Cerebellar nuclear complex (tissue), 1 donor: ENCODE measurements at places on chromosomes 16 and 17.

- DNase-seq: no peak
These were observed 1.7 kb downstream of the DEXI start for GRCh38 chr16:10940501-10941079.

GRCh38 chr17:51354936-51355335, 94.6 kb downstream of the UTP18 start:
- peak; percentile 34 for DNase-seq

- no peak for DNase-seq
These were observed 19.6 kb upstream of the RIPOR1 start for GRCh38 chr16:67509016-67509415.

DNA sequence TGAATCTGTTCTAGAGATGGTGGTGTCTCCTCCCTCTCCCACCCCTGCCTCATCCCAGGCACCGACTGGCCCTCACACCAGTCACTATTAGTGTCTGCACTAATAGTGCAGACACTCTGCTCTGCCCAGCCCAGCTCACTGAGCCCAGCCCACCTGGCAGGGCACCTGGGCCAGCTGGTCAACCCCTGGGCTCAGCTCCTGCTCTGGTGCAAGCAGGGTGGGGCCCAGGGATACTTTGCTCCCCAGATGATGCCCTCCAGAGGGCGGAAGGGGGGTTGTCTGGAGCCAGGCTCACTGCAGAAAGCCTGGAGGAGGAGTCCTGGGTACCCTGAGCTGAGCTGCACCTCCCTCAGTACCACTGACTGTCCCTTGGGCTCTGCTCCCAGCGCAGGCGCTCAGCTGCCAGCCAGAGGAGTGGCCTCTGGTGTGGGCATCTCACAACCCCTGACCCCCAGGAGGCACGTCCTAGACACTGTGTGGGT, 14.5 kb downstream of the RAB11FIP4 start:
- DNase-seq: no peak

- no peak for DNase-seq
These were observed 41.8 kb downstream of the SCNN1B start for GRCh38 chr16:23343643-23344612.

- no peak for DNase-seq
These were observed 2.8 kb downstream of the HAGH start for GRCh38 chr16:1823821-1824220.

DNA sequence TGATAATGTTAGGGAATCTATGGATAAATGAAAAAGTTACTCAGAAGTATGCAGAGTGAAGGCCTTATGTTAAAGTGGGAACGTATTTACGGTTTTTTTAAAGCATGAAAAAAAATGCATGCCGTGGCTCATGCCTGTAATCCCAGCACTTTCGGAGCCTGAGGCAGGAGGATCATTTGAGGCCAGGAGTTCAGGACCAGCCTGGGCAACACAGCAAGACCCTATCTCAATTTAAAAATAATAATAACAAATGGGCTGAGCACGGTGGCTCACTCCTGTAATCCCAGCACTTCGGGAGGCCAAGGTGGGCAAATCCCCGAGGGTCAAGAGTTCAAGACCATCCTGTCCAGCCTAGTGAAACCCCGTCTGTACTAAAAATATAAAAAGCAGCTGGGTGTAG, 6.0 kb downstream of the POLR2A start:
- no peak for DNase-seq

DNA sequence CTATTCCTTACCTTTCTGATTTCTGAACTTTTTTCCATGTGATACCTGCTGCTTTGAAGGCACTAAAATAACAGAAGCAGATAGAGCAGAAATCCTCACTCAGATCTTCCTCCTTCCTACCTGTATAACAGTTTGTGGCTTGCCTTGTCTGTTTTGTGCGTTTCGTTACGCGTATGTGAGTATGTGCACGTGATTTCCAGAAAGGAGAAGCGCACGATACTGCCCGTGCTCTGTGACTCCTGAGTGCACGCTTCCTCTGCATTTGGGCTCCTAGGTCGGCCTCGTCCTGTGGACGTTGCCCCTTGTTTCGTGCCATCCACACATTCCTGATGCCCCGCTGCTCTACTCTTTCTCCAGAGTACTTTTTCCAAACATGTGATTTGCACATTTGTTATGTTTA, 4.1 kb downstream of the COX4I1 start:
- DNase-seq: no peak

- DNase-seq: no peak
These were observed 135.8 kb downstream of the USP31 start for GRCh38 chr16:23013484-23013883.

- DNase-seq: no peak
These were observed 17.7 kb downstream of the SLC7A5 start for GRCh38 chr16:87851601-87852000.

- no peak for DNase-seq
These were observed 16.3 kb downstream of the NACA2 start for GRCh38 chr17:61574542-61575351.

DNA sequence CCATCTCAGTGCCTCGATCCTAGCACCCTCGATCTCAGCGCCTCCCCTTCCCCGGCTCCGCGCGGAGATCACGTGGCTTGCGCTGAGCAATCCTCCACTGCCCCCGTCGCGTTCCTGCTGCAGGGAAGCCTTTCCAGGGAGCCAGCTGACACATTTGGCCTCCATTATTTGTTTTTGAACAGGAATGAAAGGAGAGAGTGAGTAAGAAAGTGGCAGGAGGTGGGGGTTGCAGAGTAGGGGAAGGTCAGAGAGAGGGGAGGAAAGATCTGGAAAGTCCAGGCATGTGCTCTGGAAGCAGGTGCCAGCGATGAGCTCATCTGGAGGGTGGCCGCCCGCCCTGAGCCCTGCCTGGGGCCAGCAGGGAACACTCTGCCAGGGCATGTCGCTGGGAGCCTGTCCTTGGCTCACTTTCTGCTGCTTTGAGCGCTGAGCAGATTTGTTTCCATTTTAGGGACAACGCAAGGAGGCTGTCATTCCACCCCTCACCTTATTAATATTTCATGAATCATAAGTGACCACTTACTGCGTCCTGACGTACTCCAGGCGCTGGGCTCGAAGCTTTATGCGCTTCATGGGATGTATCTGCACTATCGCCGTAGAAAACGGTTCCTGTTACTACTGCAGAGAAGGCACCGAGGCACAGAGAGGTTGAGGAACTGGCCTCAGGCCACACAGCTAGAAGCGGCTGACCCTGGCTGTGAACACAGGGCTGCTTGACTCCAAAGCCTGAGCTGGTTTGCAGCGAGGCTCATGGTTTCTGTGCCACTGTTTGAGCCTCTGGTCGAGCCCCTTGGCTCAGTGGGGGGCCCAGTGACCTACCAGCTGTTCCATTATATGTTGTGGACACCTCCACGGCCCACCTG, 283.1 kb downstream of the SEC14L1 start:
- peak; percentile 58 for DNase-seq

GRCh38 chr17:66054242-66054641, 137.7 kb downstream of the CEP112 start:
- DNase-seq: no peak

- no peak for DNase-seq
These were observed 61.4 kb downstream of the VAT1L start for GRCh38 chr16:77849646-77850258.

- DNase-seq: no peak
These were observed 149.6 kb upstream of the GNAO1 start for GRCh38 chr16:56041556-56042140.

- no peak for DNase-seq
These were observed 37.7 kb downstream of the ULK2 start for GRCh38 chr17:19830061-19830460.
